ENCODE measurements at places on chromosomes 16 and 17.

DNA sequence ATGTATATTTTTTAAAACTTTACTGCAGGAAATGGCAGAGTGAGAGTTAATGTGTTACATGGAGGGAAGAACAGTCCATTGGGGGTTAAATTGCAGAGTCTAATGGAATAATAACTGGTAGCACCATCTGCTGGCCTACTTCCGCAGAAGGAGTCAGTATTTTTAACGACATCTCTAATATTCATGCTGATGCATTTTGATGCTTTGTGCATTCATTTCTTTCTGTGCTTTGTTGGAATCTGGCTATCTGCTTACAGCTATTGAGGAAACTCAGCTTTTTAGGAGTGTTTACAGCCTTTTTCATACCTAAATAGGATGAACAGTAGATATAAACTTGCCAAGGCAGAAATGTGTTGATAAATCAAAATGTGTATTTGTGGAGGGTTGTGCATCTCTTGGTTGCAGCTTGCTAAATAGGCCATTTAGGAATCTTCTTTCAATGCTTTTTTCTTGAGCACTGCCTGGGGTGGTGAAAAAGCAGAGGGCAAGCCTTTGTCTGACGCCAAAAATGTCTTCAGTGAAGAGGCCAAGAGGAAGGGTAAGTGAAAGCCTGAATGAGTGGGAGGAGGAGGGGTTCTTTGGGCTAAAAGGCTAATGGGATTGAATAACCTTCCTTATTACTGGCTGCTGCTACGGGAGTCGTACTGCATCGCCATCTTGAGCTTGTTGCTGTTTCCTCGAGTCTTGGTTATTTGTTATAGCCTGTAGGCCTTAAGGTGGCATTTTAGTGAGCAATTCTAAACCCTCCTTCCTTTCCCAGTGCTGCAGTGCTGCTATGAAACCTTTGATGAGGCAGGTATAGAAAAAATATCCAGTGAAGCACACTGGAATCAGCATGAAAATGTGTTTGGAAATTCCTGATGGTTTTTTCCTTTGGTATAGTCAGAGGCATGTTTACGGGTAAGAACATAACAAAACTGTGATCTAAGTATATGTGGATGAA lies 153.3 kb downstream of the CHD9 start:
- no peak for DNase-seq

DNA sequence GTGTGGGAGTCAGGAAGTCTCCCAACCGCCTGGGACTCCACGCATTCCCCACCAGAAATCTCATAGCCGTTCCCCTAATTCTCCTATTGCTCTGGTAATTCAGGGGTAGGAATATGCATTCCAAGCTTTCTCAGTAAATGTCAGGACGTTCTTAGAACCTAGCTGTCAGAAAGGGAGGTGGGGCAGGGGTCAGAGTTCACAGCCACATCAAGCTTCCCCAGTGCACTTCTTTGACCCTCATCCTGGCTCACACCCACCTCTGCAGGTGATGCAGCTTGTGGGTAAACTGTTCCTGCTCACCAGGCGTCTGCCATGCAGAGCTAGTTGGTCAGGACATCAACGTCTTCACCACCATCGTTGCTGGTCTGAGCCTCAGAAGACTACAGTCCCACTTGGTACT lies 14.0 kb upstream of the IL27 start:
- DNase-seq = no peak

- DNase-seq = peak; percentile 51
These were observed 55.9 kb upstream of the ADCY7 start for GRCh38 chr16:50210266-50211038.

GRCh38 chr16:19235886-19236285 lies 49.6 kb upstream of the CLEC19A start:
- no peak for DNase-seq

DNA sequence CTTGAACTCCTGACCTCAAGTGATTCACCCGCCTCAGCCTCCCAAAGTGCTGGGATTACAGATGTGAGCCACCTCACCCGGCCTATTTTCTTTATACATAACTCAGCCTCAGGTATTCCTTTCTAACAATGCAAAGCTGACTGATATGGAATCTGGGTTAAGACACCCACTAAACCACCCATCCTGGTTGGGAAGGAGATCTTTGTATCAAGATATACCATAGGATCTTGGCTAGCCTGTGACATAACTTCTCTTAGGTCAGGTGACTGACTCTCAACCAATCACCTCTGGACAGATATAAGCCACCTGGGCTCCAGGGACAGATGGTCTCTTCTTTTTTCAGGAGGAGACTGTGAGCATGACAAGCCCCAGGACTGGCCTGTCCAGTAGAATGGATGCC lies 51.2 kb upstream of the NKD1 start:
- DNase-seq = no peak

GRCh38 chr17:12282056-12282455 lies 261.4 kb downstream of the MAP2K4 start:
- DNase-seq = no peak

DNA sequence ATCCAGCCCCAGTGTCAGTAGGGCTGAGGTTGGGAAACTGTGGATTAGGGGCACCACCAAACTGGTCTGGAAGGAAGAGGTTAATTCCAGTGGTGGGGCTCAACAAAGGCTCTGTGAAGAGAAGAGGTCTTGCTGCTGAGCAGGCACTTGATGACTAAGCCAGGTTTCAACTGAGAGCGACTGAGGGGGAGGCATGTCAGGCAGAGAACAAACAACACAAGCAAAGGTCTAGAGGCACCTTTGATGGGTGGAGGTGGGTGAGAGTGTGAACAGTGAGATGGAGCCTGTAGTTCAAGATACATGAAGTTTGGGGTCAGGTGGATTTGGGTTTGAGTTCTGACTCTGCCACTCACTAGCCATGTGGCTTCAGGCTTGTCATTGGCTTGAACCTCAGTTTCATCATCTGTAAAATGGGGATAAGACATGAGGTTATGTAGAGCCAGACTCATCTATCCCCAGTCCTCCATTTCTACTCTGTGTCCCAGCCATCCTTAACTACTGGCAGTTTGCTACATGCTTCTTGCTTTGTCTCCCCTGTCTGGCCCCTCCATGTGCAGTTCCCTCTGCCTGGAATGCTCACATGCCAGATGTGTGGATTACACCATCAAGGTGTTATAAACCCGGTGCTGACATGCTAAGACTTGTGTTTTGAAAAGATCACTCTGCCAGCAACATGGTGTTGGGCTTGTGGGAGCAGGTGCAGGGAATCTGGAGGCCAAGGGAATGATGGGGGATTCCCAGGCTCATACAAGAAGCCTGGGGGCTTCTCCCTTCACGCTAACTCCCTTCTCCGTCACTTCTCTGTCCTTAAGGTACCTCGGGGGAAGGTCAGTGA lies 3.0 kb upstream of the RMI2 start:
- DNase-seq = no peak

- DNase-seq = no peak
These were observed 31.0 kb downstream of the CTCF start for GRCh38 chr16:67593288-67593687.

DNA sequence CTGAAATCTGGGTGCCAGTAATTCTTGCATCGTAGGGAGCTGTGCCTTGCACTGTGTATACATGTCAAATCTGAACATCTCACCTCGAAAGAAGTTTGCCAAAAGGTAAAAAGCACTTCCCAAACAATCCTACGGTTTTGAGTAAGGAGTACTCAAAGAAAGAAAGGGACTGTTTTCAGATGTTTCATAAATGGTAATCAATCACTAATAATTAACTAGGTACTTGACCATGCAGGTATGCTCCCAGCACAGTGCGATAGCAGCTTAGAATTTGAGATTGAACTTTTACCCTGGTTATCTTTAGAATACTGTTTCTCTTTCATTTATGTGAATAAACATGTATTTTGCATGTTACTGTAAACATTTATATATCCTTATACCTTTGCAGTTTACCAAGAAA lies 39.0 kb downstream of the PRKCA start:
- no peak for DNase-seq

GRCh38 chr16:57146735-57147134 lies 39.1 kb downstream of the PSME3IP1 start:
- no peak for DNase-seq

- no peak for DNase-seq
These were observed 297 bp upstream of the SLFN13 start for GRCh38 chr17:35448899-35449227.

DNA sequence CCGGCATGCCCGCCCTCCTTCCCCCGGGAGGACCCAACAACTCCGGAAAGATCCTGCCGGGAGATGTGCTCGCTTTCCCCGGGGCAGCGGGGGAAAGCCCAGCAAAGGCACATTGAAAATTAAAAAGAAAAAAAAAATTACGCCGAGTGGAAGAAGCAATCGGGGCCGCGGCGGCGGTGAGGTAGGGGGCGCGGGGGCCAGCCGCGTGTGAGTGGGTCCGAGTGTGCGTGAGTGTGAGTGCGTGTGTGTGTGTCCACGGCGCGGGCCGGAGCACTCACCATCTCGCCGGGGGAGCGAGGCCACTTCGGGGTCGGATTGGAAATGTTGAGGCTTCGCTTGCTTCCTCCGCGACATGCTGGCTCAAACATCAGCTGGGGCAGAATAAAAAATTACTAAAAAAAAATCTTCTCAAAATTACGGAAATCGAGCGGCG lies at the start of gene SALL1:
Gene SALL1 (minus strand): TSS at position 383 of the 433 bp plus-strand sequence. CDS start 29 bp downstream, at position 354.
- no peak for DNase-seq

GRCh38 chr16:7887316-7887715 lies 554.7 kb downstream of the RBFOX1 start:
- no peak for DNase-seq

GRCh38 chr16:65786916-65787315 lies 579.6 kb upstream of the CDH5 start:
- no peak for DNase-seq

- no peak for DNase-seq
These were observed at the start of gene CAVIN1 for GRCh38 chr17:42422958-42423712. TSS of gene CAVIN1 (minus strand) at chr17:42423256. CDS start at chr17:42423097, 159 bp downstream.

- DNase-seq = no peak
These were observed 5.8 kb upstream of the TRAF4 start for GRCh38 chr17:28737770-28738679.

DNA sequence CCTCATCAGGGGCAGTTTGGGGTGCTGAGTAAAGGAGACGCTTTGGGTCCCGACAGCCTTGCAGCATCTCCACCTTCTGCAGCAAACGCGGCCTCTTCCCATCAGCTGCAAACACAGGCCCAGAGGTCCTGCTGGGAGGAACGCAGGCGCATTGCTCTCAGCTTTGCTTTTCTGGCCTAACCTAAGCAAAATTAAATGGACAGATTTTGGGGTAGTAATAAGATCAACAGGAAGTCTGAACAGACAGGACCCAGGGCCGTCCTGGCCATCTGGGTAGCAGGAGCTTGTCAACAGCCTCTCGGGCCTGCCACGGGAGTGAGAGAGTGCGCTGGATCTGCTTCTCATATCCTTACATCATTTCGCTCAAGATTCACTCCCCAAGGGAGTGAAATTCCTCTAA lies 7.2 kb downstream of the NUBP1 start:
- DNase-seq = no peak

GRCh38 chr16:49505556-49505955 lies 132.0 kb downstream of the C16orf78 start:
- no peak for DNase-seq

DNA sequence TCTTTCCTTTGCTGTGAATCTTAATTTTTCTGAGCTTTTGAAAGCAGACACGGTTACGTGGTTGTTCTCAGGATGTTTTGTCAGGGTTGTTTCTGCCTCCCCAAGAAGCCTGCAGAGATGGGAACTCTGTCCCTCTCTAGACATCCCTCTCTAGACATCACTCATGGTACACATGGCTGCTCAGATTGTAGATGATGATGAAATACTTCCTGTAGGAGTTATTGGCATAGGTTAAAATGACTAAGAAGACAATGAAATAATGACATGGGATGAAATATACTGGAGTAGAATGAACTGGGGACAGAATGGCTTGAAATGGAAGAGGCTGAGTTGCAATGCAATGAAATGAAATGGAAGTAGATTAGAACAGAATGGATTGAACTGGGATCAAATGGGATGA lies 253.4 kb downstream of the SHISA9 start:
- DNase-seq = no peak

- DNase-seq = peak; percentile 44
These were observed 72.9 kb downstream of the CYTH1 start for GRCh38 chr17:78709119-78709681.

GRCh38 chr17:78252701-78253635 lies 21.5 kb downstream of the TMEM235 start:
- DNase-seq = peak; percentile 30

GRCh38 chr16:62596125-62596524 lies 559.9 kb upstream of the CDH8 start:
- DNase-seq = no peak

DNA sequence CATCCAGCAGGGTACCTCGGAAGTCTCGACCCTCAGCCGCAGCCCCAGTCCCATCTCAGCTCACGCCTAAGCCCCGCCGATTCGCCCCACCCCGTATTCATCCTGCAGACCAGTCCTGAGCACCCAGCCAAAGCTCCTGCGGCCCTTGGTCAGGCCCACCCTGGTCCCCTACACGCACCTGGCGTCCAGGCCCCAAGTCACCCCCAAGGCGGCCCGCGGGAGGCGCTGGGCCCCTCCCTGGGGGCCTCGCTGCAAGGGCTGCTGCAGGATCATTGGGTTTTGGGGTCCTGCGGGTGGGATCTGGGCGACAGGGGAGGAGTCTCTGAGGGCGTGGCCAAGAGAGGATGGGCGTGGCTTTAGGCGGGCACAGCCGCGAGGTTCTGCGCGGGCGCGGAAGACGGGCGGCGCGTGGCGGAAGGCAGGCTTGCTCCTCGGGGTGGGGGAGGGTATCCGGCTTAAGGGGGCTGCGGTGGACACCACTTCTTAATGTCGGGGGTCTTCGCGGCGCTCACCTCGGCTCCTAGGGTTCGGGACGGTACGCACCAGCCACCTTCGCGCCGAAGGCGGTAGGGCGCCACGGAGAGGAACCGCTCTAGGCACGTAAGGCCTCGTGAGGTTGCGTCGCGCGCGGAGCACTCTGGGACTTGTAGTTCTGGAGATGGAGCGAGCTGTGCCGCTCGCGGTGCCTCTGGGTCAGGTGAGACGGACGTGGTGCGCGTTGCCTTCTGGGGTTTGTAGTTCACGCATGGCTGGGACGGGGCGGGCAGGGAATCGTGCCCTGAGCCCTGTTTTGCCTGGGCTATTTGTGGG lies at the start of the genes HCFC1R1 and THOC6:
Gene HCFC1R1 (minus strand): TSS at position 274 of the 810 bp plus-strand sequence. CDS start 1 bp downstream, at position 273.
Gene THOC6 (plus strand): TSS at position 367 of the 810 bp plus-strand sequence. CDS start 292 bp downstream, at position 659.
- peak; percentile 95 for DNase-seq

DNA sequence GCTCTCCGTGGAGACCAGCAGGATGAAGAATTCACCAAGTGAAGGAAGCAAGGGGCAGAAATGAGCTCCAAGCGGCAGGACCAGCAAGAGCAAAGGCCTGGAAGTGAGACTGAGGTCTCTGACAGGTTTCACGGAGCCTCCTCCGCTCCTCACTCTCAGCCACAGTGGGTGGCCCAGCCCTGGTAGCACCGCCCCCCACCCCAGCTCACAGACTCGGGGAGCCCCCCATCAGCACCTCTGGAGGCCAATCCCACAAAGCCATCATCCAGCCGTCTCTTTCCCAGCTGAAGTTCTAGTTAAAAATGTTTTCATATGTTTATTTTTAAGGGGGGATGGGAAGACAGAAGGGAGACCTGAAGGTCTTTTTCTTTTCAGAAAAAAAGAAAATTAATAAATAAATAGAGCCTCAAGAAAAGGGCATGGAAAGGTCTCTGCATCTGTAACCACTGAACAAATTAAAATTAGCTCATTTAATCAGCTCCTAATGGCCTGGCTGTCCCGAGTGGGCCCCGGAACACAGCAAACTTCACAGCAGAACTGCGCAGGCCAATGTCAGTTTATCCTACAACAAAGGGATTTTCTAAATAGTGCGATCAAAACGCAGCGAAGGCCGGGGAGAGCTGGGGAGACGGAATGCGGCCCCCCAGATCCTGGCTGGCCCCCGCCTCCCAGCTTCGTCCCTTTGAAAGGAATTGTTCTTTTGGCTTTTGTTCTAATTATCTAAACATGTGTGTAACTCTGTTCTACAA lies 190.3 kb downstream of the ZNF423 start:
- DNase-seq = no peak

Data from CD4-positive, alpha-beta T cell (primary cell).